ENCODE measurements at places on chromosomes 6 and 20.

GRCh38 chr6:26355366-26355765 is 9.6 kb upstream of the BTN3A2 start:
- DNase-seq, result no peak

GRCh38 chr20:11544029-11544678 is 373.5 kb upstream of the BTBD3 start:
- DNase-seq, result peak; percentile 28

DNA sequence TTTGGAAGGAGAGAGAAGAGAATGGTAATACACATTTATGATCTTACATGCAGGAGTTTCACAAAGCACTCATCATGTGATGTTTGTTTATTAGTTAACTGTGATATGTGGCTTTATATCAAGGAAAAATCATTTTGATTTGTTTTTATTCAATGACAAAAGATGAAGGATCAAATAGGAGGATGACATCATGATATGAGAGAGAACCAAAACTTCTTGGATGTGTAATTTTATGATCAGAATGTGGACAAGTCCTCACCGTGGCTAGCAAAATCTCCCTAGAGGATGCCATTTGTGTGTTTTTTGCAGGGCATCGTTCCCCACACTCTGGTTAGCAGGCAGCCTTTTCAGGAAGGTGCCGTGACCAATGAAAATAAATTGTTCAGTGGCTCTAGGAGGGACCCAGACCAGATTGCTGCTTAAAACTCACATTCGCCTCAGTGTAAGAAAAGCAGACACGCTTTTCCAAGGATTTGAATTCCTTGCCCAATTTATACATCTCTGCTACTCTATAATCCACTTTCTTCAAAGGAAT is 552.7 kb downstream of the NKAIN2 start:
- no peak for DNase-seq

- DNase-seq, result no peak
These were observed 61.8 kb upstream of the PLEKHG1 start for GRCh38 chr6:150537893-150538292.

GRCh38 chr6:109292420-109292819 is 89.8 kb downstream of the CD164 start:
- no peak for DNase-seq

- no peak for DNase-seq
These were observed 7.3 kb downstream of the DNTTIP1 start for GRCh38 chr20:45798935-45799642.

GRCh38 chr6:105941621-105942412 is 144.3 kb upstream of the PRDM1 start:
- no peak for DNase-seq

GRCh38 chr20:18665135-18665534 is 77.3 kb downstream of the DTD1 start:
- DNase-seq, result no peak

- DNase-seq, result no peak
These were observed 129.7 kb upstream of the FAM83B start for GRCh38 chr6:54716877-54717276.

GRCh38 chr6:130218134-130218533 is 4.6 kb downstream of the SAMD3 start:
- no peak for DNase-seq

GRCh38 chr6:146968041-146968760 is 236.0 kb upstream of the STXBP5 start:
- DNase-seq, result peak; percentile 61

DNA sequence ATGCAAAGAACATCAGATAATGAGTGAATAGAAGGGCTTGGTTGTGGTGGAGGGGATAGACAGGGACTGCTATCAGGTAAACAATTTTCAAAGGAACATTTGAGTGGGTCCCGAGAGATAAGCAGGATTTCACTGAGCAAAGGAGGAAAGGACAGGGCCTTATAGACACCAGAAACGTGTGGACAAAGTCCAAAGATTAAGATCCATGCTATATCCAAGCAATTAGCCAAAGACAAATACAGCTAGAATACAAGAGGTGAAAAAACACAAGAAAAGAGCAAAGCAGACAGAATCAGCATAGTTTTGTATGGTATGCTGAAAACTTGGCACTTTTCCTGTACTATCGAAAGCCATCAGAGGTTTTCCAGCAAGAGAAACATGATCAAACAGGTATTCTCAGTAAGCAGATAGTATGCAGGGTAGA is 59.8 kb downstream of the CDK19 start:
- no peak for DNase-seq

- DNase-seq, result no peak
These were observed 131.6 kb downstream of the PHACTR3 start for GRCh38 chr20:59735917-59736316.

DNA sequence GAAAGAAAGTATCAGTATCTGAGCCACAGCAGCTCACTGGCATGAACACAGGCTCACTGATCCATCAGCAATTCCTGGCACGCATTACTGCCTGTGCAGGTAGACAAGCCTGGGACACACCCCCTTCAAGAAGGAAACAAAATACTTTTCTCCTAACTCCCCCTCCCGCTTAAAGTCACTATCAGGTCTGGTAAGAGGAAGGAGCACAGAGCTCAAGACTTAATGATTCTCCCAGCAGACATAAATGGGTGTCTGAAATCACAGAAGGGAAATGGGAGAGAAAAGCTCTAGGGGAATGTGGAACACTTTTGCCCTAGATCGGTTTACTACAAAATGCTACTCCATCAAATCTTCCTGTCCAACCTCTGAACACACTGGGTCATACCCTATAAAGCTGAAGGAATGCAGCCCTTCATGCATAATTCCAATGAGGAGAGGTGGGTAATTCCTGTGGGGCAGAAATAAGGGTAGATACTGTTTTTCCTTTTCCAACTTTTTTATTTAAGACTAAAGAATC is at the start of gene ADGRF1:
Gene ADGRF1, minus strand, starts transcription at position 58 of the 517 bp plus-strand sequence. CDS start 13,271 bp downstream, outside the sequence.
- no peak for DNase-seq

DNA sequence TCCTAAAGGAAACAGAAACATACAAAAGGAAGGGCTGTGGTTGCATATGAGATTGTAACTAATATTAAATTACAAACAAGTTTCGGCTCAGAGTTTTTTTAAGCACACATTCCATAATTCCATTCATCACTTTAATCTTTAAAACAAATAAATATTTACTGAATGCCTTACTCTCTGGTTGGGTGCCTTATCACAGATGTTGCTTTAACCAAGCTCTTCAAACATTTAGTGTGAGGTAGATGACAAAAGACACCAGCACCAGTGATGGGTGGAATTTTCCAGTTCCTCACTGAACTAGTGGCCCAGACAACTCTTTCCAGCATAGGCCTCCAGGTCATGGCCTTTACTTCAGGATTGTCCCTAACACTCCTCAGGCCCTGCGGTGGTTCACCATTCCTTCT is 58.7 kb downstream of the ARHGAP18 start:
- no peak for DNase-seq

DNA sequence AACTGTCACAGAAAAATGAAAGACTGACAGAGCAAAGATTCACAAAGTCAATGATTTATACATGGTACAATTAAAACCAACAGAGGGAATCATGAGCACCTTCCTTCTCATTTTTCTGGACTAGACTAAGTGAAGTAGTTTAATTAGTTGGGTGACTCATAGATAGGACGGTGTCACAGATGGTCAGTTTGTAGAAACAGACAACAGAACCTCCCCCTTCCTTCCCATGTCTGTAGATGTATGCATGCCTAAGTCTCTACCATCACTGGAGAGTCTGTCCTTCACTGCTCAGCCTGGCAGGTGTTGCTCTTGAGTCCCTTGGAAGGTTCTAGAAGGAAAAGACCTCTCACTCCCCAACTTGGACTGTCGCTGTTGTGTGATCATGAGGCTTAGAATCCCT is 75.4 kb upstream of the EEF1E1 start:
- DNase-seq, result no peak

GRCh38 chr20:59807909-59808728 is 125.3 kb downstream of the SYCP2 start:
- DNase-seq, result no peak

- no peak for DNase-seq
These were observed 16.7 kb upstream of the TFAP2A start for GRCh38 chr6:10431423-10432164.

DNA sequence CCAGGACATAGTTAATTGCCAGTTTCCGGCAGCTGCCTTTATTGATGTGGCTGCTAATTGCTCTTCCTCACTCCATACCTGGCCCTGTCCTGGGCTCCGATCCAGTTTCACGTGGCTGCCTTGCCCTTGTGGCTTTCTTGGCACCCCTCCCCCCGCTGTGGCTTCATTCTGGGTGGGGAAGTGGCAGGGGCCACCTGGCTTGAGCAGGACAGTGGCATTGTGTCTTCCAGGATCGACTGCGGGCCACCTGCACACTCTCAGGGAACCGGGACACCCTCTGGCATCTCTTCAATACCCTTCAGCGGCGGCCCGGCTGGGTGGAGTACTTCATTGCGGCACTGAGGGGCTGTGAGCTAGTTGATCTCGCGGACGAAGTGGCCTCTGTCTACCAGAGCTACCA is 10.8 kb downstream of the MAVS start:
- DNase-seq, result no peak

DNA sequence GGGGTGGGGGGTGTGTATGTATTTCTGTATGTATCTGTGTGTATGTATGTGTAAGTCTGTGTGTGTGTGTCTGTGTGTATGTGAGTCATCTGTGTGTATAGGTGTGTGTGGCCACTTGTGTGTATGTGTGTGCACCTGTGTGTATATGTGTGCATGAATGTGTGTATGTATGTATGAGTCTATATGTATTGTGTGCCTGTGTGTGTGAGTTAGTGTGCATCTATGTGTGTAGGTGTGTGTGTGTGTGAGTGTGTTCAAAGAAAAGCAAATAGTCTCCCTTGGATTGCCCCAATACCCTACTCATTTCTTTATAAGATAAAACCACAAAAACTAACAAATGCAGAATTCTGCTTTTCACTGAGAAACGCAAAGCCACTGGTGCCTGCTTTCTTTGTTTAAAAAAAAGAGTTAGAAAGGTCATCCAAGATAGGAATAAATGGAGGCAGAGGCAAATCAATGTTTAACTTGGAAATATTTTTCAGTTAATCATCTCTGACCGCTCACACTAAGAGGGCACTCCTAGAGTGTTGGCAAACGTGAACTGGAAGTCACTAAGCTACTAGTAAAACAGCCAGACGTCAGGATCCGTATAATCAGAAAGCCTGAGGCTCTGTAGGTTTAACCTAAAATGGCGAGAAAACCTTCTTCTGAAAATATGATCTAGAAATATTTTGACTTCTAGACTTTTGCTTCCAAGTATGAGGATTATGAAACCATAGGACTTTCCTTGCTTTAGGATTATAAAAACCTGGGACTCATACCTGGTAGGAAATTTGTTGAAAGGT is 37.4 kb upstream of the JAG1 start:
- DNase-seq, result no peak

DNA sequence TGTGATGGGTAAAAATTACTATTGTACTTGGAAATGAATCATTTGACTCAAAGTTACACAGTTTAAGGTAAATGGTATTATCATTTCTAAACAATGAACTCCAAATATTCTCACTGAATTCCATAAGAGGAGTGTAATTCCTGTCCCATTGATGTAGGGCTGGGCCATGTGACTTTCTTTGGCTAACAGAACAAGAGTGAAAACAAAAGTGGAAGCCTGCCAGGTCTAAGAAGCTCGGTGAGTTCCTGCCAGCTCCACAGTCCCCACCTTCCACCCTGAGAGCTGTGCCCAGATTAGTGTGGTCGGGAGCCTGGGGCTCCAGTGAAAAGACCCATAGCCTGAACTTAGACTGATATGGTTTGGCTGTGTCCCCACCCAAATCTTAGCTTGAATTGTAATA is 24.6 kb downstream of the TBXT start:
- DNase-seq, result no peak

DNA sequence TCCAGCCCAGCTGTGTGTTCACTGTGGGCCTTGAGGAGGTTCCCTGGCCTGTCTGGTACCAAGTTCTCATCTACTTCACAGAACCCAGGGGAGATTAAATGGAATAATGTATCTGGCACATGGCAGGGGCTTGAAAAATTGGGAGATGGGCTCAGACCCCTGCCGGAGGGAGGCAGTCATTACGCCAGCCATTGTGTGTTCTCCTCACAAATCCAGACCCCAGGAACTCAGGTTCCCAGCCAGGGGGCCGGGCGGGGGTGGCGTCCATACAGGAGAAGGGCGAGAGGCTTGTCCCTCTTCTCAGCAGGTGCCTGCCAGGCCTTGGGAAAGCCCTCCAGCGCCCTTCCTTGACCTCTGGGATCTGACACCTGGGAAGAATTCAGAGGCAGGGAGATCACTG is 8.1 kb downstream of the NOL4L start:
- DNase-seq, result no peak

DNA sequence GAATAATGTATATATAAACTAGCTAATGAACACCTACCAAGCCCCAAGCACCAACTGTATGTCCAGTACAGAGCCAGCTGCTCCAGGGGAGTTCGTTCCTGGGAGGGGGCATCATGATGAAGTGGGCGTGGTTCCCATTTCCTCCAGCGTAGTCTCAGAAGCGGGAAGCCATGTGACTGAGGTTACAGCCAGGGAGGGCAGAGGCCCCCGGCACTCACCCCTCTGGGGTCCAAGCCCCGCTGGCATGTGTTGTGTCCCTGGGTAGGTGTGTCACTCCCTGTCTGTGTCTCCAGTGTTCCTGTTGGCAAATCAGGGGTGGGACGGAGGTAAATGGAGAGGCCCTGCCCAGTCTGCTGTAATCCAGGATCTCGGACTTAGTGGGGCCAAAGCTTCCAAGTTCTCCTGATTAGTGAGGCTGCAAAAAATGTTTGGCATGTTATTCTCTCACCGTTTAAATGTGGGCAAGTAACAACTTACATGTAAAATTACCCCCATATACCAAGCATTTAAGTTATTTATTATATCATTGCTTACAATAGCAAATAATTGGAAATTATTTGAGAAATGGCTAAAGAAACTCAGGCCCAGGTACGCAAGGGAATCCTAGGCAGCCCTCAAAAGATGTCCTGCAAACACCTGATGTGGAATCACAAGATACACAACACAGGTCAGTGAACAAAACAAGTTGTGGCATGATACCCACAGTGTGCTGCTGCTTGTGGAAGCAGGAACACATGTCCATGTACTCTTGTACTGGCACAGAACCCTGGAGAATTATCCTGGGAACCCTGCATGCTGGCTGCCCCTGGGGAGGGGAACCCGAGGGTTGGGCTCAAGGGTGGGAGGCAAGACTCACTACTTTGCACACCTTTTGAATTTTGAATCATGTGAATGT is 22.2 kb downstream of the FAM110A start:
- no peak for DNase-seq

Measured in AG09319 (cell line).